Midbrain (tissue), 1 donor: ENCODE measurements at places on chromosomes 12 and 14.

DNA sequence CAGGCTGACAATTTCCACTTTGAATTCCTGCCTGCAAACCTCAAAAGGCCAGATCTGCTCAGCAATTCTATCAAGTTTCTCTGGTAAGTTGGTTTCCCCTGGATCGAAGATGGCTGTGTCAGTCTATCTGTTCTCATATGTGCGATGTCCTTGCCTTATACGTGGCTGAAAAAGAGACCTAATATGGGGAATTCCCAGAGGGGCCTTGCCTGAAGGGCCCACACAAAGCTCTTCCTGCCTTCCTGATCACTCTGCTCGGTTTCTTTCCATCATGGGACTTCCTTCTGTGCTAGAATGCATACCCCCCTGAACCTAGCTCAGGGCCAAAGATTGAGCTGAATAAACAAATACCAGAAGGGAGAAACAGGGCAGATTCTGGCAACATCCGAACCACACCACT is 13.2 kb downstream of the TCL1B start:
- DNase-seq, result no peak

DNA sequence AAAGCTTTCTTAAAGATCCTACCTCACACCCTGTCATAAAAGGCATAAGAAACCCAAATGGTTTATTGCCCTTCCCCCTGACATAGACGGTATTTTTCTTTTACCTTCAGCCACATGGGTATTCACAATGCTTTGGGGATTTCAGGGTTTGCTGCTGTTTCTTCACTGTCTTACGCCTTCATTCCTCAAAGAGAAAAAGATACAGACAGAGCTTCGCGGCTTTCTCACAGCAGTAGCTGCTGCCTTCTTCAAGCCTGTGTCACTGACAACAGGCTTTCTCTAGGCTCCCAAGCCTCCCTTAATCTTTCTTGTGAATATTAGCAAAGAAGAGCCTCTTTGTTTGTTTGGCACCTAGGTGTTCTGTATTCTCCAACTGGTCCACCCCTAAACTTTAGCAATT is 197.4 kb upstream of the ARID2 start:
- no peak for DNase-seq

DNA sequence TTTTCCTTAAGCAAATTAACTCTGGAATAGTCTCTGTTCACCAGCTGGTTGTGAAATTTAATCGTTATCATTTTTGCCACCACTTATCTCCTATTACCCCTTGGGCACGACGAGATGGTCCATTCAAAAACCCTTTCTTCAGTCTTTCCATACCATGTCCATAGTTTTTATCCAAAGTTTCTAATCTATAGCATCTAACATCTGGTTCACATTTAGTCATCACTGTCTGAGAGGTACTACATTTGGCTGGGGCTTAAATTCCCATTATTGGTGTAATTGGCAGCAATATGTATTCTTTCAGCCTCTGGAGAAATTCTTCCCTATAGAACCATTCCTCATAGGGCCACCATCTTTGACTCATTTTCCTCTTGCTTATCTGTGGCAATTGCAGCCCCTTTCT is 163.5 kb downstream of the CCER1 start:
- no peak for DNase-seq

DNA sequence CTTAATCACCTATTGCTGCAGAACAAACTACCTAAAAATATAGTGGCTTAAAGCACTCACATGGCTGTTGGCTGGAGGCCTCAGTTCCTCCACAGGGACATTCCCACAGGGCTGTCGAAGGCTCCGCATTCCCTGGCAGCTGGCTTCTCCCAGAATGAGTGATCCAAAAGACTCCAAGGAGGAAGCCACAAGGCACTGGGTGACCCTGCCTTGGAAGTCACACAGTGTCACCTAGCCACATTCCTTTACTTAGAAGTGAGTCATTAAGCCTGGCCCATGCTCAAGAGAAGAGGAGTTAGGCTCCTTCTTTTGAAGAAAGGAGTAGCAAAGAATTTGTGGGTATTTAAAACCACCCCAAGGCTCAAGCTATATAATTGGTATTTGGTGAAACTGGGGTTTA is 63.9 kb upstream of the MAP1LC3B2 start:
- DNase-seq, result no peak

DNA sequence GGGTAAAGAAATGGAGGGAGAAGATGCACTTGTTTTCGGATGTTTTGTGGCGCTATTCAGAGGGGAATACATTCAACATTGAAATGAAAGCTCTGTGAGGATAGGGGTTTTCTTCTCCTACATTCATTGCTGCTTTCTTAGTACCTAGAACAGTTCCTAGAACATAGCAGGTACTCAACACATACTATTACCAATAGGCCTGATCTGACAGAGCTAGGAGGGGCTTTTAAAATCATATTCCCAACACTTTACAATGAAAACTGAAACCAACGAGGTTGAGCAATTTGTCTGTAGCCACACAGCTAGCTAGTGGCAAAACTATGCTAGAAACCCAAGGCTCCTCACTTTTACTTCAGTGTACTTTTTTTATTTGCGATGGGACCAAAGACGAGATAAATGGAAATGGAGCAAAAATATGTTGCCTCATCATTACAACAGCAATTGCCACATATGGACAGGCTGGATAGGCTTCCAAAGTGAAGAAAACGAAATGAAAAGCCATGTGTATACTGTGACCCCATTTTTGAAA is 23.1 kb upstream of the IL22 start:
- no peak for DNase-seq

- no peak for DNase-seq
Observed at GRCh38 chr12:96980991-96981414, 73.9 kb downstream of the NEDD1 start.

GRCh38 chr14:54339771-54340170 is 57.0 kb upstream of the CDKN3 start:
- DNase-seq, result no peak

DNA sequence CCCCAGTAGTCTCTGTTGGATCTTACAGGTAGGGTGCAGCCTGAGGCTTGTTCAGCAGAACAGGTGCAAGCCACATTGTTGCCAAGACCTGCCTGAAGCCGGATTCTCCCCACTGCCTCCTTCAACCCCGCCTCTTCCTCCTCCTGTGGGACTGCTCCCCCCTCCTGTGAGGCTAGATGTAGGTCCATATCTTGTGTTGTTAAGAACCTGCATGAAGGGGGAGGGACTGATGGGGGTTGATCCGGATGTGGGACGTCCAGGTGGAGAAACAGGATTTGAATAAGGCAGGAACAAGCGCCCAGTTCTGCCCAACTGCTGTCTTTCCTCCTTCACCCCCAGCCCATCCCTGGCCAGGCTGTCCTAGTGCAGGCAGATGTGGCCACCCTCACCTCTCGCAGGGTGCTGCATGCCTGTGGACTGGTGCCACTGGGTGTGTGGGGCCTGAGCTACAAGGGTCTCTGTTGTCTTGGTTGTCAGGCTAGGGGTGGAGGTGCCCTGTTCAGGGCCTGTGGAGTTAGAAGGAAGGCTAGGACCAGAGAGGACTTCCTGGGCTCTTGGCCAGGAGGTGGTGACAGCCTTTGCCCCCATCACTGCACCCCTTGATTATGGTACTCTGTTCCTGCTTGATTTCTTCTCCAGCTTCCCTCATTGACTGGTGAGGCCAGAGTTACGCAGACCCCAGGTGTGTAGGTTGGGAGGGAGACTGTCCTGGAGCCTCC is 1.4 kb downstream of the NR4A1 start:
- no peak for DNase-seq

GRCh38 chr14:32883188-32883587 is 55.5 kb upstream of the NPAS3 start:
- DNase-seq, result no peak

DNA sequence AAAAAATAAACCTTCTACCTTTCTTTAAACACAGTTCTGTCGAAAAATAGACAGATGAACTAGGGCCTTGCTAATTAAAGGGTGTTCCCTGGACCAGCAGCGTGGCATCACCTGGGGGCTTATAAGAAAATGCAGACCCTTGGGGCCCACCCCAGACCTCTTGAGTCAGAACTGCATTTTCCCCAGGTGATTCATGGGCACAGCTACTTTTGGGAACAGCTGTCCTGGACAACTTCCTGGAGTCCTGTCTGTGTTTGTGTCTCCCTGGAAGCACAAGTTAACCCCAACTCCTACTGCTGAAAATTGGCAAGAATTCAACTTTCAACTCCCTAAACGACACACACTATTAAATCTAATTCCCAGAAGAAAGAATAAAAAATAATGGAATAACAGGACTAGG is 17.8 kb downstream of the FBLN5 start:
- DNase-seq, result no peak

DNA sequence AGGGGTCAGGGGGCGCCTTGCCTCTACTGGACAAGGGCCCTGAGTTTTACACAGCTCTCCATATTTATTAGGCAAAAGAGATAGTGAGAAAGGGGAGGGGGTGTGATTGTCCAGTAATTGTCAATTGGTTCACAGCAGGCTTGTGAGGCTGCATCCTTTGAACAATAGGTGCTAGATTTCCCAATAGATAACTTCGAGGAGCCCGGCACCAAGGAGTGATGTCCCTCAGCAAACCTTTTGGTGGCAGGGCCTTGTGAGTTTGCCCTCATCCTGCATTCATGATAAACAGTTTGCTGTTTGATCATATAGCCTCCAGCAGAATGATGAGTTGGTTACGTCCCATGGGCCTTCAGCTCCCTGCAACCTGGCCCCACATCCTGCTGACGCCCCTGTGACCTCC is 2.7 kb upstream of the PRIMA1 start:
- DNase-seq, result no peak

- no peak for DNase-seq
Observed at GRCh38 chr14:34043627-34044372, 92.9 kb upstream of the EGLN3 start.

- DNase-seq, result peak; percentile 81
Observed at GRCh38 chr14:103334644-103335622, 896 bp downstream of the EIF5 start.

DNA sequence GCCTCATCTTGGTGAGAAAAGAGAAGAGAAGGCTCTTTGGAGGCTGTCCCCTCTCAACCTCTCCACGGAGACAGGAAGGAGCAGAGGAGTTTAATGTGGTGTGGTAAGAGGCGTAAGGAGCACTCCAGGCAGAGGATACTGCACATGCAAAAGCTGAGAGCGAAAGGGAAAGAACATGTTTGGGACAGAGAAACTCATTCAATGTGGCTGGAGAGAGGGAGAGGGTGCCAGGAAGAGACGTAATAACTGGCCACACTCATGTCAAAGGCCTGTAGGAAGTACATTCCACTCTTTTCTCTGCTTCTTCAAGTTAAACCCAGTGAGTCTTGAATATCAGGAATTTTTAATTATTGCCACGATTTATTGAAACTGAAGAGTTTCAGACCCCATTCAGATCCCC is 12.0 kb downstream of the VDR start:
- DNase-seq, result no peak

DNA sequence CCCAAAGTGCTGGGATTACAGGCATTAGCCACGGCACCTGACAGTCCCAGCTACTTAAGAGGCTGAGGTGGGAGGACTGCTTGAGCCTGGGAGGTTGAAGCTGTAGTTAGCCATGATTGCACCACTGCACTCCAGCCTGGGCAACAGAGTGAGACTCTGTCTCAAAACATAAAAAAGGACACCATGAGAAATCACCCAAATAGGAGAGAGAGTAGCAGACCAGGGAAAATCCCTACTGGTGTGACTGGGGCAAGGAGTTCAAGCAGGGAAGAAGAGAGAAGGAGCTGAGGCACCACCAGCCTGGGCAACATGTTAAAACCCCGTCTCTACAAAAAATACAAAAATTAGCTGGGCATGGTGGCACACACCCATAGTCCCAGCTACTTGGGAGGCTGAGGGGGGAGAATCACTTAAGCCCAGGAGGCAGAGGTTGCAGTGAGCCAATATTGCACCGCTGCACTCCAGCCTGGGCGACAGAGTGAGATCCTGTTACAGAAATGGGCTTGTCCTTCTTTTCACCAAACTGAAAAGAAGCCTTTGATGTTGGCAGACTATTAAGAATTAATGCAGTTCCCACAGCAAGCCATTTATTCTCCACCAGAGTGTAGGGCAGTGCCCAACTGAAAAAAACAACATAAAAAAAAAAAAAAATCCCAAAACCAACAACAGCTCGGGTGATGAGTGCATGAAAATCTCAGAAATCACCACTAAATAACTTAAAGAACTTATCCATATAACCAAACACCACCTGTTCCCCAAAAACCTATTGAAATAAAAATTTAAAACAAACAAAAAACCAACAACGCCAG is 4.5 kb upstream of the SRSF9 start:
- DNase-seq, result no peak

DNA sequence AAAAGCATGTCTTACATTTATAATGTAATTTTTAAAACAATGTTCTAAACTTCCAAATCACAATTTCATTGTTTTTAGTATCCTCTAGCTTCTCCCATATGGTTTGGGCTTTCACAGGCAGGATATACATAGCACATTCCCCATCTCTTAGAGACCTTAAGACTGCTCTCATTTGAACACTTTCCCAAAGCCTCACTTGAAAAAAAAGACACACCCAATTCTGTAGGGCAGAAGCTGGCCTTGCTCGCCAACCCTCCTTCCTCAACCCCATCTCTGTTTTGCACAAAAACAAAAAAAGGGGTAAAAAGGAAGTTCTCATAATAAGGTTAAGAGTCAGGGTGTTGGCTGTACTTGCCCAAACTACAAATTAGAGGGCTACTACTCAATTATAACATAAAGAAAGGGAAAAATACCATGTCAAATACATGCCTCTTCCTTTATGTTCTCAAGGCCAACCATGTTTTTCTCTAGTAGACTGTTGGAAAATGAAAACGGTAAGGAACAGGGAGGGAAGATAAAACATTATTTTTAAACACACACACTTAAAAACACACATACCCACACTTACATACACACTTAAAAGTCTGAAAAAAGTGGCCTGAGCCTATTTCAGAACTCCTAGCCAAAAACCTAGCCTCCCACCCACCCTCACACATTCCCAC is 9.9 kb upstream of the KANSL2 start:
- no peak for DNase-seq

GRCh38 chr12:107519906-107520859 is 165.4 kb upstream of the PWP1 start:
- no peak for DNase-seq

DNA sequence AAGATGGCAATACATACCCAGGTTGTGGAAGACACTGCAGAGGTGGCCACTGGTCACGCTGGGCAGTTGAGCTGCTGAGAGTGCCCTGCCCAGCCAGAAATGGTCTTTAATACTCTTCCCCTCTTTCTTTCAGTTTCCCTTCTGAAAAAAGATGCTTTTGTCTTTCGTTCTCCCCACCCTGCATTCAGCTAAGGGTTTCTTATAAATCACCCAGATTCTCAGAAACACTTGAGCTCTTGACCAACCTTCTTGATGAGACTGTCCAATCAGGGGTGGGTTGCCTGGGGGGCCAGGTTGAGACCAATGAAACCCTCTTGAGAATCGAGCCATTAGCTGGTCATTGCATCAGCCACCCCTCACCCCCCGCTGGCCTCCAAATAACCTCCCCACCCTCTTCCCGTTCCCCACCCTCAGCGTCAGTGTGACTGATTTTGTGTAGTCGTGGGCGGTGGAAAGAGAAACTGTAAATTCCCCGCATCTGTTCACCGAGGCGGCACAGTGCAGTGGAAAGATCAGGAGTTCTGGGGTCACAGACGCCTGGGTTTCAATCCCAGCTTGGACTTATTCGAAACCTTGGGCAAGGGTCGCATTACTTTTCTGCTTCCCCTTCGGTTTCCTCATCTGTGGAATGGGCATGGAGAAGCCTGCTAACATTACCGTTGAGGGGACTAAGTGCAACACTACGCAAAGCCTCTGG is 52.3 kb downstream of the SLC25A47 start:
- no peak for DNase-seq
